Left ventricle myocardium superior (tissue), 1 donor: ENCODE measurements at places on chromosomes 13 and 19.

DNA sequence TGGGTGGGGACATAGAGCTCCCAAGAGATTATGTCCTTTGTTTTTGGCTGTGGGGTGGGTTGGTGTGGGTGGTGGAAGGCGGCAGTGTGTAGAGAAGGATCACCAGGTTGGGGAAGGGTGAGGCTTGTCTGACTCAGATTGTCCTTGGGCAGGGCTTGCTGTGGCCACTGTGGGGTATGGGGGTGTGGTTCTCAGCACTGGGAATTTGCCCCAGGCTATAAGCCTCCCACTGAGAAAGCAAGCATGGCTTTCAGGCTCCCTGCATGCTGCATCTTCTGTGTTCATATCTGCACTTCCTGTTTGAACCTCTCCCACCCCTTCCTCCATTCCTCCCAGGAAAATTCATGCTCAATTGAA is 34.9 kb downstream of the DNAJC15 start:
- no peak for DNase-seq

DNA sequence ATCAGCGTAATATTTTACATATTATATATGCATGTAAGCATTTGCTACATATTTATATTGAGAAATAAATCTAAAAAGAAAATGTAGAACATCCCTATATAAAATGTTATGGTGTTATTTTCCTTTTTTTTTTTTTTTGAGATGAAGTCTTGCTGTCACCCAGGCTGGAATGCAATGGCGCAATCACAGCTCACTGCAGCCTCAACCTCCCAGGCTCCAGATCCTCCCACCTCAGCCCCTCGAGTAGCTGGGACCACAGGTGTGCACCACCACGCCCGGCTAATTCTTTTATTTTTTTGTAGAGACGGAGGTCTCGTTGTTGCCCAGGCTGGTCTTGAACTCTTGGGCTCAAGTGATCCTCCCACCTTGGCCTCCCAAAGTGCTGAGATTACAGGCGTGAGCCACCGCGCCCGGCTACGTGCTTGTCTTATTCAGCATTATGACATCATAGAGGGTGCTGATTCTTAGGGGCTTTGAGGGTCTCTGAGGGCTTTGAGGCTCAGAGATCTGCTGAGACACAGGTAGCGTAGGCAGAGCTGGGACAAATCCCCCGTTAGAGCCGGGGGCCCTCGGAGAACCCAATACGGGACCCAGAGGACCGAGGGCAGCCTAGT is 101.9 kb downstream of the GADD45B start:
- DNase-seq: no peak

GRCh38 chr19:1411255-1412191 is 4.1 kb downstream of the DAZAP1 start:
- DNase-seq: peak; percentile 86

- DNase-seq: no peak
Measured at GRCh38 chr13:23344931-23345595, 88.4 kb downstream of the SACS start.

- DNase-seq: no peak
Measured at GRCh38 chr19:29528946-29529645, 3.3 kb downstream of the VSTM2B start.

- DNase-seq: no peak
Measured at GRCh38 chr13:79385694-79386093, 20.4 kb downstream of the RBM26 start.

GRCh38 chr19:41144403-41144802 is 30.2 kb downstream of the CYP2F1 start:
- peak; percentile 80 for DNase-seq

DNA sequence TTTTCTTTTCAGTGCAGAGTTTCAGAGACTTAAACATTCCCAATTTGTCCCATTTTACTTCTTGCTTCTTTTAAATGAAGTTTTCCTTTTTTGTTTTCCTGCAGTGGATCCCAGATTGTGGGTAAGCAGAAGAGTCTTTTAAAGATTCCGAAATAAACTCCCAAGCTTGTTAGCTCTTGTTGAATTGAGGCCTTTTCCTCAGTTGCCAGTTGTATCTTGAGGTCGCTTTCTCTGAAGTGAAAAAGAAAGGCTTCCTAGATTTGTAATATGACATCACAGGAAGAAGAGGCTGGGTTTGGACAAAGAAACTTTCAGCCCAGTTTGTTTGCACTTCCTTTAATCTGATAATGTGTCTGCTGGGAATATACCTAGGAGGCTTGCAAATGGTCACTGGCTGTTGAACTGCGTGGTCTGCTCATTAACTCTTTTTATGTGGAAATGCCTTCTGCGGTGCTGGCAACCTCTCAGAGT is at the start of gene LPAR6:
Gene LPAR6 (minus strand): TSS at position 233 of the 471 bp plus-strand sequence. CDS start 690 bp downstream, outside the sequence.
- no peak for DNase-seq

- DNase-seq: no peak
Measured at GRCh38 chr19:3515891-3516422, 9.8 kb downstream of the FZR1 start.

DNA sequence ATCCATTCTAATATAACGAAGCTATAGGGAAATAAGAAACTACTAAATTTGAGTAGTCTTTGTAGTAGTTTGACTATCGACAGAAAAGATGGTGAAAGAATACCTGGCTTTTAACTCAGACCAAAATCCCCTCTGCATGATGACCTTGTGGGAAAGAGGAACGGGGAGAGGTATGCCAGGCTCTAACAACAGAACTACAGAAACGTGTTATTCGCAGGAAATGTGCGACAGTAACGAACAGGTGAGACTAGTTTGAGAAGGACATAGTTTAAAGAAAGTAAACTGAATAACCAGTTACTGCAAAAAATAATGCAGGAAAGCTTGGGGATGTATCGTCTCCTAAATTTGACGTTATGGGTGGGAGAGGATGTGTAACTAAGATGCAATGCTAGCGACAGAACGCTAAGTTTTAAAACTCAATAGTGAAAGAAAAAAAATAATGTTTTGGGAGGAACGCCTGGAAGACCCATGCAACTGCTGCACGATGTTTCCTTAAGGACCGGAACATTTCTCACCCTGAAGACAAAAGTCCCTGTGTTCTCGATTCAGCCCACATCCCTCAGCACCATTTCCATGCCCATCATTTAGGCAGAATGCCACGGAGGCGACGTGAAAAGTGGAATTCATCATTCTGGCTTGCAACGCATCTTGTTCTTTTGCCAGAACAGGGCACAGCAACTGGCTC is 1.6 kb upstream of the RAP2A start:
- no peak for DNase-seq

DNA sequence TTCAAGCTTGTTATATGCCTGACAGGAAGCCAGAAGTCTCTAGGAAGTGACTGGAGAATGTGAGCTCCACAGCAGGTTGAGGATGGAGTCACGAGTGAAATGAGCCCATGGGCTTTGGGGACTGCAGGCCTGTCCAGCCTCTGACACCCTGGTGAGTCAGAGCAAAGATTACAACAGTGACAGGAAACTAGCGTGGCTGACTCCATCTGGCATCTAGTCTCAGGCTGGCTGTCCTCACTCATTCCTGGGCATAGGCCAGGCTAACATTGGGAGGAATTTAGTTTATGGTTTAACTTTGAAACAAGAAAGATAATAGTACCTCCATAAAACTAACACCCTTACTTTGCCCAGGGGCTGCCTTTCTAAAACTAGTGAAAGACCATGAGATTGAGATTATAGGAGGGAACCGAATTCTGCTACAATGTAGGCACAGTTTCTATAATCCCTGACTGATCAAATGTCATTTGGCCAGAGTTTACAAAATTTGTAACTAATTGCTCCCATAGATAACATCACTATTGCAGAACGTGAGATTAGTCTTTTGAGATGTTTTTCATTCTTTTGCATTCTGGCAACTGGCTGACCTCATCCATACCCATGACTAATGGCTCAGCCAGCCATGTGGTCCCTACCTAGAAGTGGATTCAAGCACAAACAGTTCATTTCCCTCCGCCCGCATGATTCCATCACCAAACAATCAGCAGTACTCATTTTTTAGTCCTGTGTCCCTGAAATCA is 28.4 kb downstream of the PSG1 start:
- DNase-seq: peak; percentile 36

DNA sequence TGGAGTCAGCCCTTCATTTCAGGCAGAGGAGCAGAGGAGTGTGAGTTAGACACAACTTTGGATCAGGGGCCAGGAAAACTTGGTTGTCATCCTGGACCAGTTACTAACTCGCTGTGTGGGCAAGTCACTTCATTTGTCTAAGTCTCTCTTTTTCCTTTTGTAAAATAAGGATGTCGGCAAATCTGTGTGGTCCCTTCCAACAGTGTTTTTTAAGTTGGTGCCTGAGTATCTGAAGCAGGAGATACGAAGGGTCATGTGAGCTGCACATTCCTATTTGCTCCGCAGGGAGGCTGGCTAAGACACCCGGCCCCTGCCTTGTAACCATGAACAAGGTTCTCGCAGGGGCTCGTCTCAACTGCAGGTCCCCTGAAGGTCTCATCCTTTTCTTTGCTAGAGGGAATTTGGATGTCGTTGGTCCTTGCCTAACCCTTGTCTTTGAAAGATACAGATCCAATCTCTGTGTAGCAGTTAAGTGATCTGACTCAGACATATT is 64.3 kb downstream of the LRCH1 start:
- DNase-seq: no peak

DNA sequence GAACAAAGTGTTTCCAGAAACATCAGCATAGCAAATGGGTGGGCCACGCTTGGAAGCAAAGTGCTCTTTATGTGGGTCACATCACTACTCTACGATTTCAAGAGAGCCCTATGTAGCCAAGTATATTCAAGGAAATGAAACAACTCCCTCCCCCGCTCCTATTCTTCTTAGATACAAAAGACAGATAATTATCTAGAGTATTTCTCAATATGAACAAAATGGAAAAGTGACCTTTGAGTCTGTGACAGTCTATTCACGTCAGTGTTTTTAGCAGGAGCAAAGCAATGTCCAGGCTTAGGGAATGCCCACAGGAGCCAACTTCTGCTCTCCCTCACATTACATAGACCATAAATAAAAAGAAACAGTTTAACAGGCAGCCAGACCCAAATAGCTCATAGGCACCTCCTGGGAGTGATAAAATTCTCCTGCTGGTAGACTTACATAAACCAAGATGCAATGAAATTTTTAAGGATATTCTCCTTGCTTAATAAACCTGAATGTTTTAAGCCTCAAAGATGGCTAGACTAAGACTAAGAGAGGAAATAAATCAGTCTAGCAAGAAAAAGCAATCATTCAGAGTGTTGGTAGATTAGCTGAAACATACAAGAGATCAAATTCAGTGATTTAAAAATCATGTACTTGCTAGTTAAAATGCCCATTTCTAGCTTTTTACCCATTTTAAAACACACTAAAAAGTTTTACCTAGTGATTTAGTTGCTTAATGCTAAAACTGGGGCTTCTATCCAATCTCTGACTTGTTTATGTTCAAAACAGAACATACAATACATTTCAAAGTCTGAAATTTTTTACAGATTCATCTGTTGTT is 182.8 kb downstream of the RGCC start:
- no peak for DNase-seq

DNA sequence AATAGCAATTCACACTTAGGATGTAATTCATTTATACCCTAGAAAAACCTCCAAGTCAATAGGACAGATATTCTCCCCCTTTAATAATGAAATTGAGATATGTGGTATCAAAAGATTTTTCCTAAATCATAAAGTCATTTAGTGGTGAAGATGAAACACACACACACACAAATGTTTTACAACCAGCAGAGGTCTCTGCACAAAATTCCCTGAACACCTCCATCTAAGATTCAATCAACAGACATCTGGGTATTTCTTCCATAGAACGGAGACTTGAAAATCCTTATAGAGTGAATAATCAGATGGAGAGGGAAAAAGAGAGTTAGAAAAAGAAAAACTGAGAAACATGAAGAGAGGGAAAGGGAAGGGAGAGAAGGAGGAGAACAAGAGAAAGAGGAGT is 52.8 kb downstream of the MYCBP2 start:
- DNase-seq: no peak

DNA sequence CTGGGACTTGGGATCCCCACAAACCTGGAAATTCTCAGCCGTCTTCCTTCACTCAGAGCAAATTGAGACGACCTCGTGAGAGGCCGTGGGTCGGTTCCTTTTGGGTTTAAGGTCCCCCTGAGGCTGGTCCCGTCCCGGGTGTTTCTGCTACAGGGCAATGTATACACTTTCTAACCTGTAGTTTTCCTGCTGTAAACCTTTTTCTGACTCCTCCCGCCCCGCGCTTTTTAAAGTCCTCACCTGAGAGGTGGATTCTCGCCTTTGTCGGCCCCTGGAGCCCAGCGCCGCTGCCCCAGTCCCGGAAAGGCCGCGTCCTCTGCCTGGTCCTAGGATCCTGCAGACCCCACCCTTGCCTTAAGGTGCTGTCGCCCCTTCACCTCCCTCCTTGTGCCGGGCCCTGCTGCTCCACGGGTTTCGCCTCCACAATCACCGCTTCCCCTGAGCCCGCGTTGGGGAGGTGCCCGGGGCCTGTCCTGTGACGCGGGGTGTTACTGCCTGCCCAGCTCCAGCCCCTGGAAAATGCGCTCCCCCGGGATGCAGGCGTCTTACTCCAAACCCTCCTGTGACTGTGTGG is 391 bp downstream of the ZNF761 start:
- DNase-seq: peak; percentile 53

DNA sequence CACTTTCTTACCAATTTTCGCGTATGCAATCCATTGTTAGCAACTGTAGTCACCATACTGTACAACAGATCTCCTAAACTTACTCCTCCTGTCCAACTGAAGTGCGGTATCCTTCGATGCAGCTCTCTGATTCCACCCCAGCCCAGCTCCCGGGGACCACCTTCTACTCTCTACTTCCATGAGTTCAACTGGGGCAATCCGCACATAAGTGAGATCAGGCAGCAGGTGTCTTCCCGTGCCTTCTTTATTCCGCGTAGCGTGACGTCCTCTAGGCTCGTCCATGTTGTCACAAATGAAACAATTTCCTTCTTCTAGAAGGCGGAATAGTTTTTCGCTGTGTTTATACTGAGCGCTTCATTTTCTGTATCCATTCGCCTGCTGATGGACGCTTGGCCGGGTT is 8.4 kb downstream of the LILRB1 start:
- no peak for DNase-seq

GRCh38 chr19:49761625-49762311 is 1.3 kb downstream of the TSKS start:
- DNase-seq: peak; percentile 52

- DNase-seq: no peak
Measured at GRCh38 chr13:23771552-23771951, 117.6 kb downstream of the MIPEP start.

DNA sequence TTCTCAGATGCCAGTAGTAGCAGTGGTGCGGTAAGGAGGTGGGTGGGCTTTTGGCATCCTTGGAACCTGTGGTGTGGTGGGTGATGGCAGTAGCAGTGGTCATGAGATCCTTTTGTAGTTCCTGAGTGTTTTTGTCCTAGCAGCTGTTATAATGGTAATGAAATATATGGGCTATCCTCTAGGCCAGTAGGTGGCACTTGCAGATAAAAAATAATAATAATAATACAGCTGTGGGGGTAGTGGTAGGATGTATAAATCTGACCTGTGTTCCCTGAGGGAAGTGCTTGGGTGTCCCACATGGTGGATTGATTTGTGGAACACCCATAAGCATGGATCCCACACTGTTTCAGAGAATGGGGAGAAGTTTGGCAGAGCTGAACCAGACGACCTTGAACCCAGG is 334.0 kb downstream of the SLITRK5 start:
- DNase-seq: no peak

GRCh38 chr13:39943711-39944110 is 288.2 kb downstream of the COG6 start:
- DNase-seq: no peak
